Keratinocyte (primary cell): ENCODE measurements at places on chromosomes 3 and 15. TPM values are rescaled to one million over a fixed set of nuclear protein-coding genes. Genes with fewer than 3 reads are reported as not detected.

Gene CADPS
- not detected in 3 replicates for polyA plus RNA-seq

Gene SPSB4
- not detected in 3 replicates for polyA plus RNA-seq

Gene C3orf49
- not detected in 3 replicates for polyA plus RNA-seq

Gene GOLGA8S
- polyA plus RNA-seq: 0.01 TPM in 1 of 3 replicates, not detected in the others

Gene GOLGA8G
- polyA plus RNA-seq: not detected in 3 replicates

Gene P3H2
- 80.7 to 115 TPM (median 91.4 TPM) in 3 replicates for polyA plus RNA-seq

Gene TYRO3
- polyA plus RNA-seq: 7.1 to 13.5 TPM (median 9.0 TPM) in 3 replicates

Gene RHOV
- polyA plus RNA-seq: 1.2 to 12.1 TPM (median 7.1 TPM) in 3 replicates

Gene SLCO2A1
- polyA plus RNA-seq: 0.80 to 1.8 TPM (median 0.93 TPM) in 3 replicates

Gene SEMA5B
- 0.03 to 0.28 TPM (median 0.04 TPM) in 3 replicates for polyA plus RNA-seq

Gene DPH6
- polyA plus RNA-seq: 8.5 to 13.6 TPM (median 12.7 TPM) in 3 replicates

Gene FETUB
- 0.05 to 0.35 TPM (median 0.25 TPM) in 3 replicates for polyA plus RNA-seq

Gene ELP6
- polyA plus RNA-seq: 50.1 to 67.6 TPM (median 65.8 TPM) in 3 replicates

Gene GRAMD2A
- 2.5 to 7.8 TPM (median 5.7 TPM) in 3 replicates for polyA plus RNA-seq
